Tibial nerve (tissue), 4 donors: ENCODE measurements at places on chromosomes 7 and 10. TPM values are rescaled to one million over a fixed set of nuclear protein-coding genes. Genes with fewer than 3 reads are reported as not detected.

GRCh38 chr7:21806388-21806787 lies 139.3 kb downstream of the CDCA7L start:
- H3K4me1 ChIP-seq, result no peaks in the 10 kb centered on the region
- H3K4me3 ChIP-seq, result no peak overlapping the region
- H3K36me3 ChIP-seq, result no peaks in the 10 kb centered on the region
- no peaks in the 10 kb centered on the region for H3K27me3 ChIP-seq
- H3K27ac ChIP-seq, result no peak overlapping the region

GRCh38 chr10:118922226-118922625 lies 107.3 kb upstream of the NANOS1 start:
- H3K27ac ChIP-seq, result no peak overlapping the region
- no peaks in the 10 kb centered on the region for H3K27me3 ChIP-seq
- no peaks in the 10 kb centered on the region for H3K36me3 ChIP-seq
- H3K4me3 ChIP-seq, result no peak overlapping the region

DNA sequence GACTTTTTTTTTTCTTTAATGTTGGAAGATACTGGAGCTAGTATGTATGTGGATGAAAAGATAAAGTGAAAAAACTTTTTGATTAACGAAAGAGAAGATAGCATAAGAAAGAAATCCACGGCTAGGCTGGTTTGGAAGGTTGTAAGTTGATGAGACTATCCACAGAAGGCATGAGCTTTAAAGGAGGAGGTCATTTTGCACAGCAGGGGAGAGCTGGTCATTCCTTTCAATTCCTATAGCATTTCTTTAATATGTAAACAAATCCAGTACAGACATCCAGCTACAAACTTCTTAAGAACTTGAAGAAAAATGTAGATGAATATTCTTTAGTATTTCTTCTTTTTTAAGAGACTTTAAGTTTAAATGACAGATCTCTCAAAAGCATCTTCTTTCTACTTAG lies 281.3 kb downstream of the CACNA2D1 start:
- H3K27me3 ChIP-seq, result no peaks in the 10 kb centered on the region
- H3K4me1 ChIP-seq, result peaks cover 7% of the 10 kb centered on the region
- no peak for DNase-seq
- no peaks in the 10 kb centered on the region for H3K36me3 ChIP-seq

LDB3 gene
- total RNA-seq, result 7.6 TPM

DNA sequence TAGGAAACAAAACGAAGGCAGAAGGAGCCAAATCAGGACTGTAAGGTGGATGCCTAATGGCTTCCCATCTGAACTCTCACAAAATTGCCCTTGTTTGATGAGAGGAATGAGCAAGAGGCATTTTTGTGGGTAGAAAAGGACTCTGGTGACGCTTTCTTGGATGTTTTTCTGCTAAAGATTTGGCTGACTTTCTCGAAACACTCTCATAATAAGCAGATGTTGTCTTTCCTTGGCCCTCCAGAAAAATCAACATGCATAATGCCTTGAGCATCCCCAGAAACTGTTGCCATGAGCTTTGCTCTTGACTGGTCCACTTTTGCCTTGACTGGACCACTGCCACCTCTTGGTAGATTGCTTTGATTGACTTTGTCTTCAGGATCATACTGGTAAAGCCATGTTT lies 13.5 kb downstream of the PTPN12 start:
- H3K27me3 ChIP-seq, result no peaks in the 10 kb centered on the region
- H3K4me1 ChIP-seq, result no peaks in the 10 kb centered on the region
- no peak for DNase-seq
- H3K4me3 ChIP-seq, result no peak overlapping the region
- H3K36me3 ChIP-seq, result no peaks in the 10 kb centered on the region

GRCh38 chr7:54955296-54955695 lies 63.5 kb upstream of the EGFR start:
- H3K4me1 ChIP-seq, result no peaks in the 10 kb centered on the region
- no peaks in the 10 kb centered on the region for H3K36me3 ChIP-seq
- no peaks in the 10 kb centered on the region for H3K27me3 ChIP-seq

TMED4 gene
- total RNA-seq, result 232 TPM

TMEM248 gene
- total RNA-seq, result 86.4 TPM

PGAM1 gene
- 166 TPM for total RNA-seq

NUTM2B gene
- 2.8 TPM for total RNA-seq

CALHM1 gene
- total RNA-seq, result not detected

ASAH2 gene
- under 0.01 TPM for total RNA-seq

DNA sequence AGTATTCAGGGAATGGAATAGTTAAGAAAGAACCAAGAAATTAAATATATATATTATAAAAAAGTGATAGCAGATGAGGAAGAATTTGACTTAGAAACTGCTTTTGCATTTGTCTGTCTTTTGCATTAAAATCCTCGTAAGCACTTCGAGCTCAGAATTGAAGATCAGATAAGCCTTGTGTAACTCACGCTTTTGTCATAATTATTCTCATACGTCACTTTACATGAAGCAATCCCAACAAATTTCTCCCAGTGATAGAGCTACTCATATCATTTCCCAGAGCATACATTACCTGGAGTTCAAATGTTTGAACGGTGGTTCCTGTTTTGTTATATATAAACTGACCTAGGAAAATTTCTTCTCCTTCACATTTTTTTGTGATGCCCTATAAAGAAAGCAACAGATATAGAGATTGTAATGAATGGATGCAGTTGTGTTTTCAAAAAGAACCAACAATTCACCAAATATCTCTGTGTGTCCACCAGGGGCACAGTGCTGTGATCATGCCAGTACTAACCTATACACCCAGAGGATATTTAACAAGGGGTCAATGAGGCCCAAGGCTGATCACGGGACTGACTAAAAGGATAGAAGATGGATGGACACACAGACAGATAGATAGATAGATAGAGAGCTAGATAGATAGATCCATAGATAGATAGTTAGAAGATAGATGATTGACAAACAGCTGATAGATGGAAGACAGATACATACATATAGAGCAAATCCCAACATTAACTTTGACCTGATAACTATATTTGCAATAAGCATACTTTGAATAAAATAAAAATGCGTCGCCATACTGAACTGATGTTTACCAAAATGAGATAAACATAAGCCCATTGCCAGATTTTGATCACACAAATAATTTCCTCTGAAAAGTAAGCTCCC lies 9.3 kb upstream of the HUS1 start:
- H3K27me3 ChIP-seq, result no peaks in the 10 kb centered on the region
- no peak overlapping the region for H3K27ac ChIP-seq
- no peaks in the 10 kb centered on the region for H3K36me3 ChIP-seq
- no peak for DNase-seq
- no peaks in the 10 kb centered on the region for H3K4me1 ChIP-seq
- no peak overlapping the region for H3K4me3 ChIP-seq

ACTA2 gene
- 506 TPM for total RNA-seq

- DNase-seq, result no peak
- H3K27ac ChIP-seq, result no peak overlapping the region
- no peaks in the 10 kb centered on the region for H3K4me1 ChIP-seq
Observed at GRCh38 chr10:48804740-48805182, 120.1 kb downstream of the WDFY4 start.

DNA sequence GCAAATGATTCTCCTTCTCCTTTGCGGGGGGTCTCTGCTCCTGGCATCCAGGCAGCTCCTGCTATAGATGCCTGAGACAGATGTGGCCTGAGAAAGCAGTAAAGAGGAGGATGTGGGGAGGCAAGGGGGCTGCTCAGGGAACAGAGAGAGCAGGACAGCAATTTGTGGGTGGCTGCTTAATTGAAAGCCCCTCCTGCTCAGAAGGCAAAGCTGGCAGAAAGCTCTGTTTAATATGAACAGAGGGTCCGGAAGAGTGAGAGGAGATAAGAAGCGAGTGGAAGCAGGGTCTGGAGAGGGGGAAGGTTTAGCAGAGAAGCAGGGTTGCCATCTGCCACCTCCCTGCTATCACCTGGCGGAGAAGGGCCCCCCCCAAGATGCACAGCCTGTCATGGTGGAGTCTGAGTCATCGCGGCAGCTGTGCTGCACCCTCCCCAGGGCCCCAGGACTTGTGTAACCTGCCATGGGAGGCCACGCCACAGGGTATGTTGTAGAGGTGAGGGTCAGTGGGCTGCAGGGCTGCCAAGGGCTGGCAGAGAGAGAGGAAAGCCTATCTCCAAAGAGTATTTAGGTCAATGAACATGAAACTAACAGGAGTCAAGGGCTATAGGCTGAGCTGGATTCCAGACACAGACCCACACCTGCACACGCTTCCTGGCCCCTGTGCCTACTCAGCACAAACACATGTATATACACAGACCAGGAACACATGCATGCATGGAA lies 1109.8 kb upstream of the AUTS2 start:
- H3K4me1 ChIP-seq, result no peaks in the 10 kb centered on the region
- H3K27me3 ChIP-seq, result no peaks in the 10 kb centered on the region
- H3K36me3 ChIP-seq, result no peaks in the 10 kb centered on the region
- no peak overlapping the region for H3K4me3 ChIP-seq
- DNase-seq, result no peak
- no peak overlapping the region for H3K27ac ChIP-seq

GRCh38 chr10:13823096-13823708 lies 236.4 kb downstream of the PRPF18 start:
- no peak overlapping the region for H3K4me3 ChIP-seq
- peaks cover 4% of the 10 kb centered on the region for H3K4me1 ChIP-seq
- H3K27me3 ChIP-seq, result no peaks in the 10 kb centered on the region
- DNase-seq, result no peak
- H3K27ac ChIP-seq, result no peak overlapping the region

GRCh38 chr10:31721096-31721495 lies 207.5 kb downstream of the ARHGAP12 start:
- H3K27me3 ChIP-seq, result no peaks in the 10 kb centered on the region
- no peak overlapping the region for H3K4me3 ChIP-seq
- H3K27ac ChIP-seq, result no peak overlapping the region
- H3K4me1 ChIP-seq, result no peaks in the 10 kb centered on the region
- H3K36me3 ChIP-seq, result no peaks in the 10 kb centered on the region

DNA sequence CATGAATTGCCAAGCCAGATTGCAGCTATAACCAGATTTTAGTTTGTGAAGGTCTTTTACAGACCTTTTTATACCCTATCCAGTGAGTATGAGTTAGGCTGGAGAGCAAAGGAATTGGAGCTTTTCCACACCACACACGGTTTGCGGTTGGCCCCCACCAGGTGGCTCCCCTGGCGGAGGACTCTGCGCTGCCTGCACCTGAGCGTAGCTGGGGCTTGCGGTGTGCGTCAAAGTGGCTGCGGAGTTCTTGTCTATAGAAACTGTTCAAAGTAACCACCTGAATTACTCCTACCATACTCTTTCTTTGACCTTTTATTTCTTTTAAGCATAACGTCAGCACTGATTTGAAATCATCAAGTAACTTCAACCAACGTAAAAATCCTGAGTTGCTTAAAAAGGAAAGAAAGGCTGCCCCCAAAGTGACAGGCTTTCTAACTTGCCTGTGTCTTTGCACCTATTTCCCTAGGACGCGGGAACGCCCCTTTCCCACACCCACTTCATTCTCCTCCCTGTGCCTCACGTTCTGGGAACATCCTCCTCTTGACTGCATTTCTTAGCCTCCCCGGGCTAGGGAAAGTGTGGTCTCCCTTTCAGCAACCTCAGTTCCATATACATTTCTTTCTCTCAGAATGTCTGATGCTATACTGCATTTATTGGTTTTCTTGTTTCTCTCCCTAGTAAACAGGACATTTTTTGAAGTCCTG lies 47.6 kb upstream of the TMEM72 start:
- H3K27me3 ChIP-seq, result no peaks in the 10 kb centered on the region
- no peak overlapping the region for H3K27ac ChIP-seq
- H3K36me3 ChIP-seq, result no peaks in the 10 kb centered on the region
- no peaks in the 10 kb centered on the region for H3K4me1 ChIP-seq

ZNF487 gene
- total RNA-seq, result 17.9 TPM

ATOH7 gene
- not detected for total RNA-seq

DNA sequence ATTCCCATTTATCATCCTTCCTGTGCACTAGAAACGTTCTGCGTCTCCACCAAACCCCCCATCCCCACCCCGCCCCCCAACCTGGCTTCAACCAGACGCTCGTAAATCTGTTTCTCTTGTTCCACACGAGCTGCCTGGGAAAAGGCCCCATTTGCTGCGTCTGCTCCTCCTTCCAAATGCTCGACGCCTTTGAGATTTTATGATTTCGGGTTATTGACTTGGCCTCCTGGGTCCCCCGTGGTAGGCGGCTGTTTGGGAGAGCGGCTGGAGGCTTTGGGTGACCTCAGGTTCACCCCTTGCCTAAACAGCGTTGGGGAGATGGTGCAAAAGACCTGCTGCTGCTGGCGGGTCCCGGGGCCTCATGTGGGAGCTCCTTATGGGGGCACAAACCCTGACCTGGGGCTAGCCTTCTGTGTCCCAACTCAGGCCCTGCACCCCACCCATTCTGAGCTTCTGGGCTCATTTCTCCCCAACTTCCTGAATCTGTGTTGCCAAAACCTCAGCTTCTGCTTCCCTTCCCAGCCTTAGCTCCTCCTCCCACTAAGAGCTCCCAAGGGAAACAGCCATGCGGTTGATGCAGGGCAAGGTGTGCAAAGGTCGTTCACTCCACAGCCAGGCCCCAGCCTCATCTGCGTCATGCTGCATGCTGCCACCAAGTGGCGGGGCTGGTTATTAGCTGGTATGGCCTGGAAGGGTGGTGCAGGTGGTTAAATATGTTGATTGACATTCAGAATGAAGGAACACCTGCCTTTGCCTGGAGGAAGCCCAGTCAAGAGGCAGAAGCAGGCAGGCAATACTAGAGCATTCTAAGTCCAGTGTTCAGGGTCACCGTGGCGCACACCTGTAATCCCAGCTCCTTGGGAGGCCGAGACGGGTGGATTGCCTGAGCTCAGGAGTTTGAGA lies 49.1 kb upstream of the ELN start:
- no peaks in the 10 kb centered on the region for H3K27me3 ChIP-seq
- H3K4me1 ChIP-seq, result no peaks in the 10 kb centered on the region
- no peak overlapping the region for H3K27ac ChIP-seq
- H3K36me3 ChIP-seq, result no peaks in the 10 kb centered on the region

GRCh38 chr10:97851341-97852001 lies 1.8 kb downstream of the GOLGA7B start:
- H3K4me3 ChIP-seq, result no peak overlapping the region
- no peaks in the 10 kb centered on the region for H3K36me3 ChIP-seq
- no peak for DNase-seq
- peaks cover 30% of the 10 kb centered on the region for H3K27me3 ChIP-seq
- H3K4me1 ChIP-seq, result no peaks in the 10 kb centered on the region

GRCh38 chr10:45071043-45071813 lies 70.5 kb downstream of the ZNF22 start:
- no peaks in the 10 kb centered on the region for H3K36me3 ChIP-seq
- no peak for DNase-seq
- H3K27me3 ChIP-seq, result no peaks in the 10 kb centered on the region

DNA sequence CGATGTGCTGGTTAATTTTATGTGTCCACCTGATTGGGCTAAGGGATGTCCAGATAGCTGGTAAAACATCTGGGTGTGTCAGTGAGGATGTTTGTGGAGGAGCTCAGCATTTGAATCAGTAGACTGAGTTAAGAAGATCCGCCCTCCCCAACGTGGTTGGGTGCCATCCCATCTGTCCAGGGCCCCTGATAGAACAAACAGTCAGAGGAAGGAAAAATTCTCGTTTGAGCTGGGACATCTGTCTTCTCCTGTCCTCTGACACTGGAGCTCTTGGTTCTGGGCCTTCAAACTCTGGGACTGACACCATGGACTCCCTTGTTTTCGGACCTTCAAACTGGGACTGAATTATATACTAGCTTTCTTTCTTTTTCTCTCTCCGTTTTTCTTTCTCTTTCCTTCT lies 59.6 kb downstream of the CARD11 start:
- no peak overlapping the region for H3K27ac ChIP-seq
- no peaks in the 10 kb centered on the region for H3K36me3 ChIP-seq
- no peaks in the 10 kb centered on the region for H3K4me1 ChIP-seq
- DNase-seq, result no peak
- no peak overlapping the region for H3K4me3 ChIP-seq
- peaks cover 8% of the 10 kb centered on the region for H3K27me3 ChIP-seq

SEM1 gene
- 15.5 TPM for total RNA-seq

NEBL gene
- 34.5 TPM for total RNA-seq
